ENCODE measurements at places on chromosomes 5 and 9.
A peak's percentile ranks its signal among the peaks of the same experiment; 100 is the strongest.

GRCh38 chr5:143101121-143101520, 302.4 kb downstream of the NR3C1 start:
- no peaks in the 10 kb centered on the region for H3K27me3 ChIP-seq
- no peak for DNase-seq
- no peaks in the 10 kb centered on the region for H3K36me3 ChIP-seq
- H3K4me1 ChIP-seq: peaks cover 49% of the 10 kb centered on the region

- H3K36me3 ChIP-seq: no peaks in the 10 kb centered on the region
- DNase-seq: no peak
- H3K27ac ChIP-seq: no peak overlapping the region
- H3K27me3 ChIP-seq: no peaks in the 10 kb centered on the region
- no peak overlapping the region for H3K4me3 ChIP-seq
- H3K4me1 ChIP-seq: no peaks in the 10 kb centered on the region
These were observed 384.5 kb upstream of the CDH6 start for GRCh38 chr5:30808996-30809395.

- H3K27me3 ChIP-seq: no peaks in the 10 kb centered on the region
- H3K4me1 ChIP-seq: no peaks in the 10 kb centered on the region
- H3K36me3 ChIP-seq: no peaks in the 10 kb centered on the region
- no peak for DNase-seq
- H3K4me3 ChIP-seq: no peak overlapping the region
These were observed 70.3 kb upstream of the SAP30L start for GRCh38 chr5:154375329-154376008.

DNA sequence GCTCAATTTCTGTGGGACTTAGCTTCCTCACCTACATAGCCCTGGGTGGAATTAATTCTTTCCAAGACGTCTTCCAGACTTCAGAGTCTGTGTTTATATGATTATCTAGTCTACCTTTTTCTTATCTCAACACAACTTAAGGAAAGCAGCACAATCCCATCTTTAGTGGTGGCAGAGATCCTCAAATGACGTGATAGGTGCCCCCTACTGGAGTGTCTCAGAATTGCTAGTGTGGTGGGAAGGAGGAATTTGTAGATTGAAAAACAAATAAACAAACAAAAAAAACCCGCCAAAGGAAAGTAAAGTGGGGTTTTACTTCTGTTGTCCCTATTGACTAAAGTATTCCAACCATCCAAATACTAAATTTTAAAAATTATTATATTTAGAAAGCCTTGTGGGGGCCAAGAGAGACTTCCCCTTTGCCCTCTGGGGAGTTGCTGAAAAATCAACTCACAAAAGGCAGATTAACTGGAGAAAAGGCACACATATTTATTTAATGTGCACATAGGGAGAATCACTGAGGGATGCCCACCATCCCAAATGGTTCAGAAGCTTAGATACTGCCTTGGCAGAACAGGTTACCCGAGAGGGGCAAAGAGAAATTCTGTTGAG, 283.3 kb downstream of the TMEM167A start:
- peak; percentile 74 for DNase-seq
- no peaks in the 10 kb centered on the region for H3K4me1 ChIP-seq

GRCh38 chr9:111926421-111926875, 29.8 kb downstream of the UGCG start:
- peak; percentile 43 for DNase-seq
- no peak overlapping the region for H3K27ac ChIP-seq
- H3K27me3 ChIP-seq: no peaks in the 10 kb centered on the region
- H3K4me1 ChIP-seq: peaks cover 26% of the 10 kb centered on the region
- no peaks in the 10 kb centered on the region for H3K36me3 ChIP-seq
